Bone marrow (tissue), 2 donors: ENCODE measurements at places on chromosomes 16 and 17.

GRCh38 chr16:30095166-30096078 is 591 bp downstream of the YPEL3 start:
- no peak for DNase-seq

DNA sequence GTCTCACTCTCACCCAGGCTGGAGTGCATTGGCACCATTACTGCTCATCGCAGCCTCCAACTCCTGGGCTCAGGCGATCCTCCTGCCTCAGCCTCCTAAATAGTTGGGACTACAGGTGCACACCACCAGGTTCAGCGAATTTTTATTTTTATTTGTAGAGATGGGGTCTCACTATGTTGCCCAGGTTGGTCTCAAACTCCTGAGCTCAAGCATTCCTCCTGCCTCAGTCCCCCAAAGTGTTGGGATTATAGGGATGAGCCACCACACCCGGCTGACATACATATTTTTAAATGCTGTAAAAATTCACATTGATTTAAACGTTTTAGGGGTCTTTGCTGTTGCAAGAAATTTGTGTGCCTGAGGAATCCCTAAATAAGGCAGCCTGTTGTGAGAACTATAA is 24.8 kb upstream of the SEC14L1 start:
- no peak for DNase-seq

- DNase-seq: no peak
Observed at GRCh38 chr16:12541672-12542071, 262.0 kb downstream of the CPPED1 start.

GRCh38 chr17:48259694-48260291 is 152.2 kb downstream of the SNX11 start:
- DNase-seq: no peak

DNA sequence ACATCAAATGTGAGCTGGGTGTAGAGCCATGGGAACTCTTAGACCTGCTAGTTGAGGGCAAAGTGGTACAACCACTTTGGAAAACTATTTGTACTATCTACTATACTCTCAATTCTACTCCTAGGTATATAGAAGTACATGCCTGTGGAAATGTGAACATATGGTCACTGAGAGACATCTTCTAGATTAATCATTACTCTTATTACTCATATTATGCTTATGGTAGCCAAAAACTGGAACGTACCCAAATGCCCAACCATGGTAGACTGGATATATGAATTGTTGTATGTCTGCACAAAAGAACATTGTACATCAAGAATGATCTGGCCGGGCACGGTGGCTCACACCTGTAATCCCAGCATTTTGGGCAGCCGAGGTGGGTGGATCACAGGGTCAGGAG is 2.7 kb downstream of the WDR45B start:
- no peak for DNase-seq

DNA sequence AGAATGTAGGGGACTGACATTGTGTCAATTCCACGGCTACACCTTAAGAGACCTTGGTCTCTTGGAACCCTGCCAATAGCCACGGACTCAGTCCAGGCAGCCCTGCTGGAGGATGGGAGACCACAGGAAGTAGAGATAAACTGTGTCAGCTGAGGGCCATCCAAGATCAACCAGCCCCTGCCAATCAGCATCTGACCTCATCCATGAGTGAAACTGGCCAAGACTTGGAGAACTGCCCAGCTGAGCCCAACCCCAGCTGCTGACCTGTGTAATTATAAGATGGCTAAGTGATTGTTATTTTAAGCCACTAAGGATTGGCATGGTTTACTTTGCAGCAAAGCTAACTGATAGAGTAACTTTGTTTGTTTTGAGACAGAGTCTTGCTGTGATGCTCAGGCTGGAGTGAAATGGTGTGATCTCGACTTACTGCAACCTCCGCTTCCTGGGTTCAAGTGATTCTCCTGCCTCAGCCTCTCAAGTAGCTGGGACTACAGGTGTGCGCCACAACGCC is 13.3 kb upstream of the YWHAE start:
- no peak for DNase-seq

DNA sequence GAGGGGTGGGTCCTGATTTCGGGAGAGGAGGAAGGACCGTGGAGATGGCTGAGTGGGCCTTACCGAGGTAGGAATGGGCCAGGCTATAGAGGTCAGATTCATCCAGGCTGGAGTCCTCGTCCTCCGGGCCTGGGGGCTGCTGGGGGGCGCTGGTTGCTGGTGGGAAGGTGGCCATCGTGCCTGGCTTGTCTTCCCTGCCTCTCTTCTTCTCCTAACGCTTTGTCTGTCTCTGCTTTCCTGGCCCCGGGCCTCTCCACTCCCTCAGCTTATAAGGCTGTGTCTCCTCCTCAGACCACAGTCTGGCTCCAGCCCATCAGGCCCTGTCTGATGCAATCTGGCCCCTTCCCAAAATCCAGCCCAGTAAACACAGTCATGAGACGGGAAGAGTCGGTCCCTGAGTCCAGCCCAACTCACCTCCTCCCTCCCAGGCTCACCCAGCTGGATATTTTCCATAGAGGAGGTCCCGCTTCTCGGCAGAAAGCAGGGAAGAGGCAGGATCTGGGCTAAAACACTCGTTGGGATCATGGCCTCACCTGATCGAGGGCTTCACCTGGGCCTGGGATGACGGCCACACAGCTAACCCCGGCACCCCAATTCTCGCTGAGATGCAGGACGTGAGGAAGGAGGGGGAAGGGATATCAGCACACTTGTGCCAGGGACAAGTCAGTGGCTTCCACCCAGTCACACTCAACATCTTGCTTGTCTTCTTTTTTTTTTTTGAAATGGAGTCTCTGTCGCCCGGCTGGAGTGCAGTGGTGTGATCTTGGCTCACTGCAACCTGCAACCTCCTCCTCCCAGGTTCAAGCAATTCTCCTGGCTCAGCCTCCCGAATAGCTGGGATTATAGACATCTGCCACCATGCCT is at the start of gene NUPR1:
Gene NUPR1, minus strand, starts transcription at position 242 of the 864 bp plus-strand sequence. Its CDS starts 67 bp downstream, at position 175.
- DNase-seq: no peak

GRCh38 chr17:63381101-63381729 is 64.9 kb downstream of the CYB561 start:
- no peak for DNase-seq

- peak; percentile 71 for DNase-seq
Observed at GRCh38 chr17:8222380-8222629, 11.9 kb upstream of the AURKB start.

DNA sequence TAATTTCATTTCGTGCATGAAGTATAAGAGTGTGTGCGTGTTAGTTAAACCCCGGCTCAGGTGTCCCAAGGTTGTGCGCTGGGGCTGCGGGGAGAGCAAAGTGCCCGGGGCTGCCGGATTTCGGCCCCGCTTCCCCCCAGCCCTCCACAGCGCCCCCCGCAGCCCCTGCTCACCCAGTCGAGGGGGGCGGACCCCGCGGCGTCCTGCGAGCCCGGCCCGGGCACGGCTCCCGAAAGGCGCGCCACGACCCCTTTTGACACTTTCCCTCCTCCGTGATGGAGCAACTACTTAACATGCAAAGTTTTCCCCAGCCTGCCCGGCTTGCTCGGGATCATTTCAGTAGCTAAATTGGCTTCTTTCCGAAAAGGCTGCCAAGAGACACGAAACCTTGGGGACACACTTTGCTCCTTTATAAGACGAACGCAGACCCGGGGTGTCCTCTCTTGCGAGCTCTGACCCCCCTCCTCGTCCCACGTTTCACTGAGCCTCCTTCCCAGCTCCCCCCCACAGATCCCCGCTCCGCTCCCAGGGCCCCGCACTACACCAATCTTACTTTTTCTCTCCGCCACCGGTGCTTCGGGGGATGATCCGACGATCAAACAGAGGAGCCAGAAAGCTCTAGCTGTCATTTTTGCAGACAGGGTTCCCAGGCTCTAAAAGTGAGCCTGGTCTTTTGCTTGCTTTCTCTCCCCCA is 552 bp downstream of the C17orf58 start:
- DNase-seq: peak; percentile 44

DNA sequence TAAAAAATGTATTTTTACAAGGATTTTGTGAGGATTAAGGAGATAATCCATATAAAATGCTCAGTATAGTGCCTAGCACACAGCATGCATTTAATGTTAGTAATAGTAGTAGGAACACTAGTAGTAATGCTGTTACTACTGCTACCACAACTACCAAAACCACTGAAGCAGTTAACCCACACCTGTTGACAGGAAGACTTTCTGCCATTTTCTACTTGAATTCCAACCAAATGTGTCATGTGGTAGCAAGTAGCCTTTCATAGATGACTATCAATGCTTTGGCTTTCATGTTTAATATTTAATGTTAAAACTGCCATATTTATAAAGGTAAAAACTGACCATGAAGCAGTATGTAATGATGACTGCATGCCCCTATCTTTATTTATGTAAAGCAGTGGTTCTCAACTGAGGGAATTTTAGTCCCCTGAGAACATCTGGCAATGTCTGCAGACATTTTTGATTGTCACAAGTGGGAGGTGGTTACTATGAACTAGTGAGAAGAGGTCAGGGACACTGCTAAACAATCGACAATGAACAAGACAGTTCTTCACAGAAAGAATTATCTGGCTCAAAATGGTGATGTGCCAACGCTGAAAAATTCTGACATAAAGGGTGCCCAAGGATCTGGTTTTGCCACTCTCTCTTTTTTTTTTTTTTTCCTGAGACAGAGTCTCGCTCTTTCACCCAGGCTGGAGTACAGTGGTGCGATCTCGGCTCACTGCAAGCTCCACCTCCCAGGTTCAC is 89.4 kb downstream of the ITFG1 start:
- DNase-seq: no peak

DNA sequence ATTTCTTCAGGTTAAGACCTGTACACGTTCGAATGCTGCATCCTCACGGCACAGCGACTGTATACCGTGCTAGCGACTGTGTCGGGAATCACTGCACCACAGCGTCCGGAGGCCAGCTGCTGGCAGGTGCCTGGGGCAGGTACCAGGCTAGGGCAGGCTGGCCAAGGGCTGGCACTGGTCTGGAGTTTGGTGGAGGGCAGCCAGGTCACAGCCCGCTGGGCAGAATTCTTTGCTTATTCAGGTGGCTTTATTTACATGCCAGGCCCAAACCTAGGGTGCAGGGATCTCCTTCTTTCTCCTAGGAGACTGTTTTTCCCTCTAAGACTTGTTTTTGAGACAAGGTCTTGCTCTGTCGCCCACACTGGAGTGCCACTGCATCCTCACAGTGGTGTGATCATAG is 37.9 kb downstream of the COTL1 start:
- no peak for DNase-seq

DNA sequence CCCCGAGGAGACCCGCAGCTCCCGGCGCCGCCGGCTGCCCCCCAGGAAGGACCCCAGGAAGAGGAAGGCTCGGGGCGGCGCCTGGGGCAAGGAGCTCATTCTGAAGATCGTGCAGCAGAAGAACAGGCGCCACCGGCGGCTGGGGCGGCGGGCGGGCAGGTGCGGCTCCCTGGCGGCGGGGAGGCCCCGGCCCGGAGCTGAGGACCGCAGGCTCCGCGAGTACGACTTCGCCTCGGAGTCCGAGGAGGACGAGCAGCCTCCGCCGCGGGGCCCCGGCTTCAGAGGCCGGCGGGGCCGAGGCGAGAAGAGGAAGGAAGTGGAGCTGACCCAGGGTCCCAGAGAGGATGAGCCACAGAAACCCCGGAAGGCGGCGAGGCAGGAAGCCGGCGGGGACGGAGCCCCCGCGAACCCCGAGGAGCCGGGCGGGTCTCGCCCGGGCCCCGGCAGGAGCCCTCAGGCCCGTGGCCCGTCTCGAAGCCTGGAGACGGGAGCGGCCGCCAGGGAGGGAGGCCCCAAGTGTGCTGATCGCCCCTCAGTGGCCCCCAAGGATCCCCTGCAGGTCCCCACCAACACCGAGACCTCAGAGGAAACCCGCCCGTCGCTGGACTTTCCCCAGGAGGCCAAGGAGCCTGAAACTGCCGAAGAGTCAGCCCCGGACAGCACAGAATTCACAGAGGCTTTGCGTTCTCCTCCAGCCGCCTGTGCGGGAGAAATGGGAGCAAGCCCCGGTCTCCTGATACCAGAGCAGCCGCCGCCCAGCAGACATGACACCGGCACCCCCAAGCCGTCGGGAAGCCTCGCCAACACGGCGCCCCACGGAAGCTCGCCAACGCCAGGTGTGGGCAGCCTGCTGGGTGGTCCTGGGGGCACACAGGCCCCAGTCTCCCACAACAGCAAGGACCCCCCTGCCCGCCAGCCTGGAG is 22.3 kb upstream of the ZFPM1 start:
- peak; percentile 48 for DNase-seq

GRCh38 chr16:5619304-5619703 is 521.7 kb upstream of the EEF2KMT start:
- no peak for DNase-seq

DNA sequence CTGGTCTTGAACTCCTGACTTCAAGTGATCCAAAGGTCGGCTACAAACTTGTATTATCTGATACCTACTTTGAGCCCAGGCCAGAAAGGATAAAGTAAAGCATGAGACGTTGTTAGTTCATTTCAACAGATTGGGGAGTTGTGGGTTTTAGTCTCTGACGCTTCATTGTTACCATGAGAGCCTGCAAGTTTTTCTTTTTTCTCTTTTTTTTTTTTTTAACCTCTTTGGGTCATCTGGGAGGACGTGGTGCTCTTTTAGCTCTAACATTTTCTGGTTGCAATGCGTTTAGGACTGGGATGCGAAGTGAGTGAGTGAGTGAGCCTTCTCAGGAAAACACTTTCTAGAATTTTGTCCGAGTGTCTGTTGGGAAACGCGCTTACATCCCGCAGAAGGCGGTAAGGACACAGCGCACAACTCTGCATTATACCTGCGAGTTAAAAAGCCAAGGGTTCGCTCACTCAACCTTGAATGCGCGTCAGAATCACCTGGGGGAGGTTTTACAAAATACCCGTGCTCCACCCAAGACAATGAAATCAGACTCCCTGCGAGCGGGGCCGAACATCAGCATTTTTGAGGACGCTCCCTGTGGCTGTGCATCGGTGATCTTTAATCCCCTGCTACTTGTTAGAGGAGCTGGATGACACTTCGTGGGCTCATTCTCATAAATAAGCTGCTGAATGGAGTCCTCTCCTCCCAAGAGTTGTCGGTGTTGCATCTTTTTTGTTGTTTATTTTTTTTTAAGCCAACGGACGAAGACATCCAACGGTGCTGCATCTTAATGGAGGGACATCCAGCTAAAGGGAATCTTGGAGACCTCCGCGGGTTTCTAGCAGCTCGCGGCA is 629 bp upstream of the RNF135 start:
- DNase-seq: peak; percentile 38

DNA sequence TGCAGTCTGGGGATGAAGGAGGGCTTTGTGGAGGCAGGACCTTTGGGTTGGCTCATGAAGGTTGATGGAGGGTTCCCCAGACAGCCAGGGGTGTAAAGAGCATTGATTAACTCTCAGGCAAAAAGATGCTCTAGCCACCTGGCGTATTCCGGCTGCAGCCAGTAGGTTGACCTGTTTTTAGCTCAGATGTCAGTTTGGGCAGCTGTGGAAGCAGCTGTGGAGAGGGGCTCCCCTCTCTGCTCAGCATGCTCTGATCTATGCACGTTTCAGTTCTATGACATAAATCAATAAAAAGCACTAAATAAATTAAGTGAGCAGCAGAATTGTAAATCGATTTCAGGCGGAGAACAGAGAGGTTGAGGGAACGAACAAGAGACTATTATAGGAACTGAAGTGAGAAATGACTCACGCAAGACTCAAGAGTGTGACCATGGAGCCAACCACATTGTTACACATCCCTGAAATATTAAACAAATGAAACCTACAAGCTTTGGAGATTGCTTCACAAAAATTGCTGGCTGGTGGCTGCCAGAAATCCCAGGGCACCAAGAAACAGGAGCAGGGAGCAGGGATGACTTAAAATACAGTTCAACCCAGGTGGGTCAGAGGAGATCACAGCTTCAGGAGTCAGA is 111.9 kb downstream of the GSG1L start:
- no peak for DNase-seq
